Lung (tissue), 17 donors: ENCODE measurements at places on chromosomes 7 and 10. TPM values are rescaled to one million over a fixed set of nuclear protein-coding genes. Genes with fewer than 3 reads are reported as not detected.

Gene ITIH5
- 1.9 TPM for polyA plus RNA-seq

Gene ASB4
- 0.05 TPM for polyA plus RNA-seq

DNA sequence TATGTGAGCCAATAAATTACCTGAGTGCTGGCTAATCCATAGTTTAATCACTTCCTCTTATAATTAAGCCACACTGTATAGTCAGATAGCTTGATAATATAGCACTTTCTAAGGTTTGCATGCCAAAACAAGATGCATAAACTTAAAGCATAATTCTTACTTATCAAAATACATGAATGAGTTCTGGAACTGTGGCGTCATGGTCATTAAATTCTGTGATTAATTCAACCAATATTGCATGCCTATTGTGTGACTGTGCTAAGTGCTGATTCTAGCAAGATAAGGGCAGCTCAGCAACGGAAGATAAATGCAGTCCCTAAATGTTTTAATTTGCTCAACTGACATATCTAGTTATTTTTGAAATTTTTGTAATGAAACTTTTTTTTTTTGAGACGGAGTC is 29.7 kb downstream of the HOXA1 start:
- H3K4me3 ChIP-seq, result no peak overlapping the region
- no peak for DNase-seq
- no peaks in the 10 kb centered on the region for H3K36me3 ChIP-seq
- no peaks in the 10 kb centered on the region for H3K27me3 ChIP-seq
- no peak overlapping the region for H3K27ac ChIP-seq

DNA sequence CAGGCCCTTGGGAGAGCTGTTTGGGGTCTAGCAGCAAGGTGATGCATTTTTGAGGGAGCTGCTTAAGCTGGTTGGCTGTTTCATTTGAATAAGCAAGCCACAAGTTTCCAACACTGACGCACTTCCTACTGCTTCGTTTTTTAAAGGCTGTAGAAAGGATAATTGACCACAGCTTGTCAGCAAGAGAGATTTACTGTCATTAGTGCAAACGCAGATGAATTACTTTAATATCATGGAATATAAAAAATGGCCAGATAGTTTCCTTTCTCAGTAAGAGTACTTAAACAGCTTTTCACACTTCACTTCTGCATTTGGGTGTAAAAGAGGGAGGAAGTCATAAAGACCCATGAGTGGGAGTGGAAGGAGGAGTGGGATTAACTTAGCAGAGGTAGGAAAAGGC is 61.5 kb downstream of the FZD1 start:
- no peaks in the 10 kb centered on the region for H3K36me3 ChIP-seq
- no peak for DNase-seq
- peaks cover 6% of the 10 kb centered on the region for H3K4me1 ChIP-seq
- H3K27me3 ChIP-seq, result no peaks in the 10 kb centered on the region
- no peak overlapping the region for H3K27ac ChIP-seq

DNA sequence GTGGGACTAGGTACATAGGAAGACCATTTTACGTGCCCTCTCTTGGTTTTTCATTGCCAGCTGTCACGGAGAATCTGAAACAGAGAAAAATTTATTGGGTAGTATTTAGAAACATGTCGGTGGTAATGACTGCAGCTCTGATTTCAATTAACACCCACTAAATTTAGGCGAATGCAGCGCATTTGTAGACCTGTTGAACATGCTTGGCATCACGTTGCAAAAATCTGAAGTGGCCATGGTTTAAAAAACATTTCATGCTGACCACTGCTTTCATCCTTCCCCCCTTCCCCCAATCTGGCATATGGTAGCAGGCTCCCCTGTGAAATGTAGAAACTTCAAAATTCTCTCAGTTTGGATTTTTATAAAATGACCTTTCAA is 34.0 kb downstream of the LRMDA start:
- H3K36me3 ChIP-seq, result no peaks in the 10 kb centered on the region
- no peak overlapping the region for H3K4me3 ChIP-seq
- no peak overlapping the region for H3K27ac ChIP-seq
- H3K27me3 ChIP-seq, result no peaks in the 10 kb centered on the region
- H3K4me1 ChIP-seq, result peaks cover 27% of the 10 kb centered on the region
- no peak for DNase-seq

GRCh38 chr7:13165854-13166253 is 478.4 kb downstream of the ARL4A start:
- H3K27me3 ChIP-seq, result no peaks in the 10 kb centered on the region
- DNase-seq, result peak; percentile 33
- H3K36me3 ChIP-seq, result no peaks in the 10 kb centered on the region
- no peak overlapping the region for H3K4me3 ChIP-seq
- H3K4me1 ChIP-seq, result no peaks in the 10 kb centered on the region

DNA sequence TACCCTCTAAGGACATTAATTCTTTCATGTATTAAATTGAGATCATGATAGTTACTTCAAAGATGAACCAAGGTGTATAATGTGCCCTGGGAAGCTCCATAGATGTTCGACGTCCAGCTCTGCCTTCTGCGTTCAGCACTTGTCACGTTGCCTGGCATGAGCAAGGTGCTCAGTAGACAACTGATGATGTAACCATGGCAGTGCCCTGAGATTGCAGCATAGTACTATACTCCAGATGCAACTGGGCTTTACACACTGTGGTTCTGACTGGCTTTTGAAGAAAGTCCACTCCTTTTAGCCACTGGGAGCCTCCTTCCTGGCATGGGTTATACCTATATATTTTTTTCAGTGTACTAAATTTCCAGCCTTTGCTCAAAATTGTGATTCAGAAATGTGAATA is 355.8 kb upstream of the SORCS1 start:
- H3K36me3 ChIP-seq, result no peaks in the 10 kb centered on the region
- no peaks in the 10 kb centered on the region for H3K27me3 ChIP-seq
- no peak overlapping the region for H3K4me3 ChIP-seq
- no peak overlapping the region for H3K27ac ChIP-seq
- no peak for DNase-seq

GRCh38 chr10:73635781-73636180 is 5.5 kb downstream of the MYOZ1 start:
- no peaks in the 10 kb centered on the region for H3K4me1 ChIP-seq
- H3K27me3 ChIP-seq, result no peaks in the 10 kb centered on the region
- DNase-seq, result no peak
- no peak overlapping the region for H3K4me3 ChIP-seq
